AG10803 (cell line): ENCODE measurements at places on chromosomes 2 and 18.
A peak's percentile ranks its signal among the peaks of the same experiment; 100 is the strongest.

DNA sequence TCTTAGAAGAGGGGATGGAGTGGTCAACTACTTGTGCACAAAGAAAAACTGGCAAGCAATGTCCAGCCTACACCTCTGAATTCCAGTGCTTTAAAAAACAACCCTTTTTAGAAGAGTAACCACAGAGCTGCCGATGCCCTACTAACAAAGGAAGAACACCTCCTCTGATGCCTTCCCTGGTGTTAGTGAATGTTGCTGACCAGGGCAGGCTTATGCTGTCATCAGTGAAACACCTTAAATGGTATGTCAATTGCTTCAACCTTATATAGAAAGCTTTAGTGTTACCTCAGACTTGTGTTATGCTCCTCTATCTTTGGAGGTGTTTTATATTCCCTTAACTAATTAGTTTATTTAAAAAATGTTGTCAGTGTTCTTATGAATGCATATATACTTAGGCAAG lies 79.7 kb upstream of the FZD5 start:
- no peak for DNase-seq

- no peak for DNase-seq
Measured at GRCh38 chr2:9518163-9518562, 37.5 kb downstream of the ADAM17 start.

GRCh38 chr2:212539072-212539880 lies 674 bp upstream of the ERBB4 start:
- no peak for DNase-seq

- DNase-seq: no peak
Measured at GRCh38 chr18:78021196-78021595, 771.5 kb downstream of the GALR1 start.

GRCh38 chr2:68653538-68653982 lies 10.2 kb downstream of the PROKR1 start:
- DNase-seq: no peak

DNA sequence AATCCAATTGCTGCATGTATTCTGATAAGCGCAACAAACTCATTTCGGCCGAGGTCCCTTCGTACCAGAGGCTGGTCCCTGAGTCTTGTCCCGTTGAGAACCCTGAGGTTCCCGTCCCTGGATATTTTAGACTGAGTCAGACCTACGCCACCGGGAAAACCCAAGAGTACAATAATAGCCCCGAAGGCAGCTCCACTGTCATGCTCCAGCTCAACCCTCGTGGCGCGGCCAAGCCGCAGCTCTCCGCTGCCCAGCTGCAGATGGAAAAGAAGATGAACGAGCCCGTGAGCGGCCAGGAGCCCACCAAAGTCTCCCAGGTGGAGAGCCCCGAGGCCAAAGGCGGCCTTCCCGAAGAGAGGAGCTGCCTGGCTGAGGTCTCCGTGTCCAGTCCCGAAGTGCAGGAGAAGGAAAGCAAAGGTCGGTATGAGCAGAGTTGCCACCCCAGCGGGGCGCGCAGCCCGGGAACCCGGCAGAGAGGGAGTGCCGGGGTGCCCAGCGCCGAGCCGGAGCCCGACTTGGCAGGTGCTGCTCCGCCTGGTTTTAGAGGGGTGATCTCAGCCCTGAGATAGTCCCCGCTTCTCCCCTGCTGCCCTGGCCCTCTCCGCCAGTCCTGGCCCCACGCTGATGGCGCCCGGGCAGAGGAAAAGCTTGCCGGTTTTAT lies 714 bp downstream of the HOXD10 start:
- DNase-seq: no peak

DNA sequence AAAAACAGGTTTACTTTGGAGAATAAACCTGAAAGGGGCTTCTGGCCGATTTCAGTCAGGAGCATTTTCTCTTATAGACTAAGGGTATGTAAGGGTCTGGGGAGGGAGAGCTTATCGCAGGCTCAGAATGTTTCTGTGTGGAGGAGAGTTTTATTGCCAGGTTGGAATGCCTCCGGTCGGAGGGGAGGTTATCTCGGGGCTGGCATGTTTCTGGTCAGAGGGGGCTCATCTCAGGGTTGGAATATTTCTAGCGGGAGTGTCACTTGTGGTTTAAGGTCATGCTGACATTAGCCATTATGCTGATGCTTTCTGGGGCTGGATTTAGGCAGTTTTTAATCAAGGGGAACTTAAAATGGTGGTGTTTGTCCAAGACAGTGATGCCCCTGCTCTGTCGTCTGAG lies 333.6 kb downstream of the METTL4 start:
- no peak for DNase-seq

- DNase-seq: no peak
Measured at GRCh38 chr2:200470230-200470629, 39.6 kb downstream of the KCTD18 start.

DNA sequence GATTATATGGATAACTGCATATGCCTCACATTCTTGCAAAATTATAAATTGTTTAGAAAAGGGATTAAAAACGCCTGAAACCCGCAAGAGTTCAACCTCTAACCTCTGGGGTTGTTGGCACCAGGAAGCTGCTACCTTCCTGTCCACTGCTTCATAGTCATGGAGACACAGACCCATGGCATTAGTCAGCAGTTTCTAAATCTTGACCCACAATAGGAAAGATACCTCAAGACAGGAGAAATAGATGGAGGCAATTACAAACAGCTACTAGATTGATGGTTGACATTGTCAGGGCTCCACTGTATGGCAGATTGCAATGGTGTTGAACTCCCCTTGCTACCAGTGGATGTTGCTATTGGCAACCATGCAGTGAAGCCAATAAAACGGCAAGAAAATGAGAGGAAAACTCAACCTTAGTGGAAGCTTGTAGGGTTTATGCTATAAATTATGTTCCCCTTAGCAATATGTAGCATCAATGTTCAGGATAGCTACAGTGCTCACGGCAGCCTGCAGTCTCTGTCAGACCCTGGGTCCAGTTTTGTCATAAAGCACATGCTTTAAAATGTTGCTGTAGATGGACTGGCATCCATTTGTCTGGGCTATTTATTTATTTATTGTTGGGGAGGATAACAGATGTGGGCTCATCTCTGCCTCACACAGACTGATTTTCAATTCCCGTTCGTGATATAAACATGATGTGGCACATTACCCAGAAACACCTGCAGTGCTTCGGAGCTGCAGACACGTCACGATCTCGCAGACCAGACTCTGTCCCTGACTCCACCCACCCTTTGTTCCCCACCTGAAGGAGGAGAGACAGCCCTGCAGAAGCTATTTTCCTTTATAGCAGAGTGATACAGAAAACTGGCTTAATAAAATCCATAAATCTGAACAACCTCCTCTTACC lies 233.4 kb downstream of the AGPS start:
- no peak for DNase-seq

GRCh38 chr2:11750422-11750821 lies 4.0 kb downstream of the LPIN1 start:
- no peak for DNase-seq

DNA sequence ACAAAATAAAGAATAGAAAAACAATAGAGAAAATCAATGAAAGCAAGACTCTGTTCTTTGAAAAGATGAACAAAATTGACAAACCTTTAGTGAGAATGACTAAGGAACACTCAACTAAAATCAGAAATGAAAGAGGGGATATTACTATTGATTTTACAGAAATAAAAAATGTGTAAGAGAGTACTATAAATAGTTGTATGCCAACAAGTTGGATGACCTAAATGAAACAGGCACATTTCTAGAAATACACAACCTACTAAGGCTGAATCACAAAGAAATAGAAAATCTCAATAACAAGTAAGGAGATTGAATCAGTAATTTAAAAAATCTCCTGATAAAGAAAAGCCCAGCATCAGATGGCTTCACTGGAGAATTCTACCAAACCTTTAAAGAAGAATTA lies 18.4 kb upstream of the MALL start:
- no peak for DNase-seq

DNA sequence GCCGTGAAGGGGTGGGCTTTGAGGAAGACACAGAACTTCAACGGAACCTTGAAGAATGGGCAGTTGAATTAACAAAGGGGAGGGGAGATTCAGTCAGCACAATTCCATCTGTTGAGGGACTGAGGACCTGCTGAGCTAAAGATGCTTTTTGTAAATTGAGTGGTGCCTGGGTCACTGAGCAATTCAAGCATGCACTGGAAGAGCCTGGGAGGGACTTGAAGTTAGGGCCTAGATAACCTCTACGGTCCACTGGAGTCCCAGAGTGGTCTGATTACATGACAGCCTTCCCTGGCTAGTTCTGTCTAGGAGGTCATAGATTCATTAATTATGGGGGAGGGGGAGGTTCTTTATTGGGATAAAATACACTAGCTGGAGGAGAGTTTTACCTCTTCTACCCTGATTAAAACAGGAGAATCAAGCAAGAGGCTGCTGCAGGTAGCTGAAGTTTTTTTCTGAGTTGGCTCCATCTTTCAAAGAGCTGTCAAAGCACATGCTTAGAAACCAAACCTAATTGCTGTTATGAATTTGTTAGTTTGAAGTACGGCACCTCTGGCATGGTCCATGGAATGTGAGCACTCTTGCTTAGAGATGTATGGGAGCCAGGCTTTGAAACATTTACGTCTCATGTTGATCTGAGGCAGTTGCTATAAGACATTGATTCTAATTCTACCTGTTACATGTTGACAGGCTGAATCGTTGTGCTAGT lies 290.2 kb downstream of the PRKCE start:
- DNase-seq: no peak

- peak; percentile 51 for DNase-seq
Measured at GRCh38 chr2:101546376-101547058, 71.6 kb upstream of the RFX8 start.

DNA sequence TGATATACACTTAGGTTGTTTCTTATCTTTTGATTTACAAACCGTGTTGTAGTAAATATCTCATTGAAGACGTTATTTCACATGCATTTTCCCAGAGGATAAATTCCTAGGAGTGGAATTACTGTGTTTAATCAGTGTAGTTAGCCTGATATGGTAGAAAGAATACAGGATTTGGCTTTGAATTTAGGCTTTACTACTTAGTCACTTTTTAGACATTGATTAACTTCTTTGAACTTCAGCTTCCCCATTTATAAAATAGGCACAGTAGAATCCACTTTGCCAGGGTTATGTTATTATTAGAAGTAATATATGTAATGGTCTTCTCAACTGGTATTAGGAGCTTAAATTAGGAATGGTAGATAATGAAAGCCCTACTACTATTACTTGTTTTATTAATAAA lies 27.4 kb downstream of the PSMD14 start:
- no peak for DNase-seq
